Cortex of kidney (tissue), 1 donor: ENCODE measurements at places on chromosomes 5 and 9.

DNA sequence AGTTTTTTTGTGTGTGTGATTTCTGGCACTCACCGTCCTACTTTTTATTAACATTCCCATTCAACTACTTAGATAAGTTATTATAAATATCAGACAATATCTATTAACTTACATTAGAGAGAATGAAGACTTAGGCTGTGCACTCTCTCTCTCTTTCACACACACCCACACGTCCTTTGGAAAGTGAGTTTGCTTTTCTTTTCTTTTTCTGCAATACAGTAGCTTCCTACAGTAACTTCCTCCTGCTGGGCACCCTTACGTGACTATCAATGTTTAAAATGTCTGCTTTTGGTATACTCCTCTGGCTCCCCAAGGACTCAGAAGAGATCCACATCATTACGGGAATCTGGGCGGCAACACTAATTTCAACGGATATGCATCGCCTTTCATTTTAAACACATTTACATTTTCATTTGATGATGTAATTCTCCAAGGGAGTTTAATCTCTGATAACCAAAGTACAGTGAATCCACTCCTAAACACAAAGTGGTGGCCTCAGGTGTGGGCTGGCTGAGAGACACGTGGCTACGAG, 179.5 kb downstream of the MAPKAP1 start:
- DNase-seq: no peak

GRCh38 chr5:160651692-160652645, 200.0 kb downstream of the ATP10B start:
- no peak for DNase-seq

- DNase-seq: no peak
Measured at GRCh38 chr9:130554606-130555005, 24.8 kb upstream of the FUBP3 start.

GRCh38 chr9:128007566-128008138, 26.9 kb upstream of the EEIG1 start:
- DNase-seq: no peak

GRCh38 chr5:83471405-83472212, at the start of gene VCAN:
VCAN (plus strand) TSS chr5:83471744; CDS start chr5:83483519, 11,775 bp downstream.
- no peak for DNase-seq

DNA sequence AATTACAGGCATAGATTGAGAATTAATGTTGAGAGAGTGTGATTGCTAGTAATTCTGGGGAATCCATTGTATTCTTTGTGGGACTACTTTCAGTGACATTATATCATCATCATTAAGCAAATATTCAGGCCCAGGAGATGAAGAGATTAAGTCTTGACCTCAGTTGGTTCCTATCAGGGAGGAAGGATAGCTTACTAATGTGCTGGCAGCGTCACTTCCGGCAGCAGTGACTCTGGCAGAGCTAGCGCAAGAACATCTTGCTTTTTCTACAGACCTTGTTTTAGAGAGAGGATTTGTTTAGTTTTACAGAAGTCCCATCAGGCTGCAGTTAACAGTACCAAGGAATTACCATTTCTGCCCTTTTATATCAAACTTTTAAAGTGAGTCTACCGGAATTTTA, 20.3 kb downstream of the OSTF1 start:
- DNase-seq: no peak

- DNase-seq: no peak
Measured at GRCh38 chr9:129497813-129498450, 123.0 kb downstream of the C9orf50 start.

DNA sequence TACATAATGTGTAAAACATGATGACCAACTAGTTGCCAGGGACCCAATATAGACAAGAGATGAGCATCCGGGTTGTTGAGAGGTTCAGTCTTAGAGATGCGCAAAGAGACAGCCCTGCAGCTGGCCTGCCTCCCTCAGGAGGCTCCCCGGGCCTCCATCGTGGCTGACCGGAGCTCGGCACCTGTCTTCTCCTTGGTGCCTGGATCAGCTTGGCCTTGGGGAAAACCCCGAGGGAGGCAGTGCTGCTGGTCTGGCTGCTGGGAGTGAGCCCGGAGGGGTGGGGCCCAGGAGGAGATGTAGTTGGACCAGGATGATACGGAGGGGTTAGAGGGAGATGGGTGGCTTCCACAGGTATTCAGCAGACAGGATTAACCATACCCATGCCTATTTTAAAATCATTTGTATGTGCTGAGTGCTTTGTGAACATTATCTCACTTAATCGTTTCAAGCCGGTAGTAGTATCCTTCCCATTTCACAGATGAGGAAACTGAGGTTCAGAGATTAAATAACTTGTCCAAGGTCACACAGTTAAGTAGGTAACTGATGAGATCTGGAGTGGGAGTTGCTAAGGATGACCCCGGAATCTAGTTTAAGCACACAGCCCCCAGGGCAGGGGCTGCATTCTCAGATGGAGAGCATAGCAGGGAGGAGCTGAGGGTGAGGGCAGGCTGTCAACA, 173.8 kb downstream of the COL23A1 start:
- no peak for DNase-seq

GRCh38 chr5:37661227-37661920, 178.5 kb downstream of the GDNF start:
- DNase-seq: no peak

- no peak for DNase-seq
Measured at GRCh38 chr5:7717691-7718090, 133.2 kb downstream of the CFAP90 start.

DNA sequence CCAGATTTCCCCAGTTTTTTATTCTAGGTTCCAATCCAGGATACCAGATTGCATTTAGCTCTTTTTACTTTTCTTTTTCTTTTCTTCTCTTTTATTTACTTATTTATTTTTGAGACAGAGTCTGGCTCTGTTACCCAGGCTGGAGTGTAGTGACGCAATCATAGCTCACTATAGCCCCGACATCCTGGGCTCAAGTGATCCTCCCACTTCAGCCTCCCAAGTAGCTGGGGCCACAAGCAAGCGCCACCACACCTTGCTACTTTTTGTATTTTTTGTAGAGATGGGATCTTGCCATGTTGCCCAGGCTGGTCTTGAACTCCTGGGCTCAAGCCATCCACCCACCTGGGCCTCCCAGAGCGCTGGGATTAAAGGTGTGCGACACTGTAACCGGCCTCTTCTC, 48.4 kb downstream of the GSN start:
- no peak for DNase-seq

- DNase-seq: no peak
Measured at GRCh38 chr9:97386733-97387503, 25.0 kb upstream of the TDRD7 start.

GRCh38 chr9:121821326-121821725, 169.9 kb downstream of the DAB2IP start:
- DNase-seq: no peak

DNA sequence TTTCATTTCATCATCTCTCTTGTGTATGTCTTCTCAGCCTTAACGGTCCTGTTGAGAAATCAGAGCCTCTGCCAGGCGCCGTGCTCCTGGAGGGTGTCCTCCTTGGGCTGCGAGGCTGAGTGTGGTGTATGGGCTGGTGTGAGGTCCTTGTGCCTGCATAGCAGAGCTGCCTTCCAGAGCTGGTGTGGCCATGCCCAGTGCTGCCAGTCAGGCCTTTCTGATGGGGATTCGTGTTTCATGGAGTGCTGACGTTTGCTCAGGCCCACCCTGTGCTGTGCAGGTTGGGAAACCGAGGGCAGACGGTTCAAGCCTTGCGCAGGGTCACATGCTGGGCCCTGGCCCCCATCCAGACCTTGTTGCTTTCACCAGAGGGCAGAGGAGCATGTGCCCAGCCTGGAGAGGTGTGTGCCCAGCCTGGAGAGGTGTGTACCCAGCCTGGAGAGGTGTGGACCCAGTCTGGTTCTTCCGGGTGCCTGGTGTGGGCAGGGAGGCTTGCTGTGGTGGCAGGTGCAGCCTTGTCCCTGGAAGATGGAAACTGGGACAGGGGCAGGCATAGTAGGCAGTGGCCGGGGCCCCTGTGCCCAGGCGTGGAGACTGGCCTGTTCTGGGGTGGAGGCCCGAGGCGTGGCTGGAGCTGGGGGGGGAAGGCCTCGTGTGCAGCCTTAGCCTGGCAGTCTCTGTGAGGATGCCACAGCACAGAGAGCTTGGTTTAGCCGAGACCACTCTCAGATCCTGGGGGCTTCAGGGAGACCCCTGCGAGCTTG, 84.0 kb downstream of the RXRA start:
- no peak for DNase-seq

DNA sequence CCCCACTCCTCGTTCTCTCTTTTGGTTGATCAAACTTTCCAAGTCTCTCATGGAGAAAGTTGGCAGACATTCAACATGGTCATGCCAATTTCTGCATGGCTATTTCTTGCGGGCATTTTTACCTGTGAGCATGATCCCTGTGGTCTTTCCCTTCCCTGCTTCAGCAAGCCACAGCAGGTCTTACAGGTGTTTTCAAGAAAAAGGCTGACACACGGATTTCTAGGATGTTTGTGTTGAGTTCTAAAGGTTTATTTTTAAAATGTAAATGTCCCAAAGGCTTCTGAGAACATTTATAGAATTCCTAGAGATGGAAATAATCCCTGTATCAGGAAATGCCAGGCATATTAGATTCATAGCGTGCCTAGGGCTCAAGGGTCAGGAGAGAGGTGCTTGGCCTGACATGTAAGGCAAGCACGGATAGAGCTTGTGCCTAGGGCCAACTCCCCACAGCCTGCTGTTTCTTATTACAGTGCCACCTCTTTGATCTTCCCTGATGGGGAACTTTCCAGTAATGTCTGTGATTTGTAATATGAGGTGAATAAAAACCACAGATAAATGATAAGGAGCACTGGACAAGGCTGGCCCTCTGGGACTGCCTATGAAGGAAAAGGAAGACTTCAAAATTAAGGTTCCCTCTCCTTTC, 79.8 kb downstream of the MUSK start:
- DNase-seq: no peak

DNA sequence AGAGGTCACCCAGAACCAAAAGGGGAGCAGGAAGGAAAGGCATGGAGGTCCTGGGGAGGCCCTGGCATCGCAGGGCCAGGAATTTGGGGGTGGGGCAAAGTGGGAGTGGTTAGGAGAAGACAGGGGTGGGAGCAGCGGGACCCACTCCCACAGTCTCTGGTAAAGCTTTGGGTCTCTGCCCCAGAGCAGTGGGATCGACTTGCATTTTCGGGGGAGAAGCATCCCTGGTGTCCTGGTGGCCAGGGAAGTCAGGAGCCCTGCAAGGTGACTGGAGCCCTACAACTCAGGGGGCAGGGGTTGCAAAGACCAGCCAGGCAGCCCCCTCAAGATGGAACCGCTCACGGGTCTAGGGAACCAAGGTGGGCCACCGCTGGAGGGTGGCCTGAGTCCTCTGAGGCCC, 22.4 kb upstream of the GTF3C5 start:
- no peak for DNase-seq

DNA sequence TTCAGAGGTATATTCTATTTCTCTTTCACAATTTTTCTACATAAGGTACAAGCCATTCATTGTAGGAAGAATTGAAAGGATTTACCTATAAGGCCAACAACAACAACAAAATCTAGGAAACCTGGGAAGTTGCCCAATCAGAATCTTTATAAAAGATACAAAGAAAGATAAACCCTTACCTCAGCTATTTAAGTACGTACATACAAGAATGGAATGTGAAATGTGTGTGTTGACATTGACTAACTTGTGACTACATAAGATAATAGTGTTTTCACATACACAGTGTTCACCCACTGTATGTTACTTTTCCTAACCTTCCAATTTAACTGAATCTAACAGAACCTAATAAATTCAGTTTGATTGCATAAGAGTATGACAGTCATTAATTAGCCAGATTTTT, 154.1 kb downstream of the ADAMTS6 start:
- DNase-seq: no peak

DNA sequence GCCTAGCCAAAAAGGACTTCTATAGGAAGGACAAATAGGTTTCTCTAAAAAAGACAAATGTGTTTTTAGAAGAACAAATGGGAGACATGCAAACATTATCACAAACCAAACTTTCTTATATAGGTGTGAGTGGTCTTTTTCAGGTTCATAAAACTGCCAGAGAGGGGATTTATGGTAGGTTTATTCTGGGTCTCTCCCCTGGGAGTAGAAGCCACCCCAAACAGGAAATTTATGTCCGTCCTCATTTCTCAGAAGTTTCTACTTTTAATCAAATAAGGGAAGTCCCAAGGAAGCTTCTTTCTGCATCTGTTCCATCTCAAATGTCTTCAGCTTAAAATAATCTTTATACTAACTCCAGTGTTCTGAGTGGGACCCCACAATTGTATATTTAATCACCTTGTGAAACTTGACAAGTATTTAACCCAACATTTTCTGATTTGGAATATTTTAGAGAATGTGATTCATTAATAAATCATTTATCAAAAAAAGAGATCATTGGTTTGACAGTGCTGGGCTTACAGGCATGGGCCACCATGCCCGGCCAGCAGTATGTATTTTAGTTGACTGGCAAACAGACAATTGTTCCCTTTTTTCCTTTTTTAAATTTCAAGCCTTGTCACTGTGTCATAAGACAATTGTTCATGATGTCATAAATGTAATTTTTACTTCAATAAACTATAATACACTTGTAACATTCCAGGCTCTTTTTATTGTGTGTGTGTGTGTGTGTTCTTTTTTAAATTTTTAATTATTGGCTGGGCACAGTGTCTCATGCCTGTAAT, 44.6 kb upstream of the GLDC start:
- no peak for DNase-seq

- DNase-seq: no peak
Measured at GRCh38 chr9:127651697-127652610, 39.9 kb downstream of the STXBP1 start.

DNA sequence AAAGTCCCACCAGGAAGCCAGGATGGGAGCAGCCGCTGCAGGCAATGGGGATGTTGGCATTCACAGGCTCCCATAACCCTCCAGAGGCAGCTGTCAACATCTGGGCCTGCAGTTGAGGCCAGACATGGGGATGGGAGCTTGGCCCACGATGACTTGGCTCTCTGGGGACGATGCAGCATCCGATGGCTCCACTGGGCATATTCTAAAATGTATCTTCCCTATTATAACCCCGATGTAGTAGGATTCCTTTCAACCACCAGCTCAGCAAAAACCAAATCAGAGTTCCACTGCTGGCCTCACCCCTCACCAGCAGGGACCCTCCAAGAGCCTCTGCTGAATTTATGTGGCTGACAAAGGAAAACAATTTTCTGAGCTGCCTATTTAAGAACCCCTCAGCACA, 7.1 kb downstream of the SPRY4 start:
- no peak for DNase-seq

DNA sequence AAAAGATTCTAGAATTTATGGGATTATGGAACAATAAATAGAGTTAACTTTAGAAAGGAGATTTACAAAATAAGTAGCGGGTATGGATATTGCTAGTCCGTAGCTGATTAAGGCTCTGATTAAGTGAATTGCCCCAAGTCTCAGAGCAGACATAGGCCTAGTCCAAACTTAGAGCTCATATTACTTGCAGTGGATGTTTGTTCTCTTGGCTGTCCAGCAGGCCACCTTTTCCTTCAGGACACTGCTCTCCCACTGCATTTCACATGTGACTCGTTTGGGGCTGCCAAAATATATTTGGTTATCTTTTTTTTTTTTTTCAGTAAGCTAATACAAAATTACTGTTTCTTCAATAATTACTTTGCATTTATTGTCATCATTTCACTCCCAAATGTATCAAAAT, 76.6 kb downstream of the ARRDC3 start:
- no peak for DNase-seq
